ENCODE measurements at places on chromosomes 7 and 10. TPM values are rescaled to one million over a fixed set of nuclear protein-coding genes. Genes with fewer than 3 reads are reported as not detected.

DNA sequence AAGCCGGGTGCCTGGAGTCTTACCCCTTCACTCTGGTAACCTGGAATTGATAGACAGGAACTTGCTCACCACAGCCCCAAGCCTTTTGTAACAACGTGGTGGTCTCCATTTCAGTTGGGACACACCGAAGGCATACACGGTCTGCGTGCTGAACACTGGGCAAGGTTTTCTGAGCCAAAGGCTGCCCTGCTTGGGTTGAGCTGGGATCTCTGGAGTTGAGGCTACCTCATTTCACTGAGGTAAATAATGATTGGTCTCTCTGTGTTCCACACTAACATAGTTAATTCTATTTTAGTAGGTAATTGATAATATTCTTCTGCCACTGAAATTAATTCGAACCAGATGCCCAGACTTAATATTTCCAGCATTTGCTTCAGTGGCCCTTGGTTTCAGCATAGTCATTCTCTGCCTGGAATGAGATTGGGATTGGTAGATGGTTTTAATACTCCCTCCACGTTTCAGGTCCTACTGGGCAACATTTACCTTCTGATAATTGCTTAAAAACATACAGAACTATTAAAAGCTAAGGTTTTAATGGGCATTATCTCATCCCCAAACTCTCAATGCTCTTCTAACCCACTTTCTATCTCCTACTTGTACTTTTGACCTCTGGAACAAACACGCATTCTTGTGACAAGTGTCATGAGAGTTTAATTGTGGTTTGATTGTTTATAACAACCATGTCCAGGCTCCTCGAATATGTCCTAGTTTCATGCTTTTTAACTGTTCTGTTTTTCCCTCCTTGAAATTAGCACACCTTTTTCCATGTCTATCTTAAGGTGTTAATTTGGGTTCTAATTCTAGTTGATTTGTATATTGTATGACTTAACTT, 202.3 kb upstream of the KLF6 start:
- no peak for DNase-seq

GRCh38 chr10:8059191-8059936, 4.9 kb downstream of the GATA3 start:
- no peak for DNase-seq

DNA sequence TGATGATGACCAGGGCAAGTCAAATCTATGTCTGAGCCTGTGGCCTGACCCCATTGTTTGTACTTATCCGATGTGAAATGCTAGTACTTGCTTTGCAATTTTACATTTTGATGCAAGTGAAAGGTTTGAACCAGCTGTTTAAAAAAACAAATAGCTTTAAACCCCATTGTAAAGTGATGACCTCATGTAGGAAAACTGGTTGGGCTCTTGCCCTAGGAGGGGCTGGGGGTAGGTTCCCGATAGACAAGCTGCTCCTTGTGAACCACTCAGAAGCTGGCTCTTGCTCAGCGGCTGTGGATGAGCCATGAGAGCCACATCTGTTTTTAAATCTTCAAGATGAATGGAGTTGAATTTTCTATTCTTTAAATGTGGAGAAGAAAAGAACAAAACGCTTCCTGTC, 185.3 kb downstream of the WDR11 start:
- DNase-seq = no peak

DNA sequence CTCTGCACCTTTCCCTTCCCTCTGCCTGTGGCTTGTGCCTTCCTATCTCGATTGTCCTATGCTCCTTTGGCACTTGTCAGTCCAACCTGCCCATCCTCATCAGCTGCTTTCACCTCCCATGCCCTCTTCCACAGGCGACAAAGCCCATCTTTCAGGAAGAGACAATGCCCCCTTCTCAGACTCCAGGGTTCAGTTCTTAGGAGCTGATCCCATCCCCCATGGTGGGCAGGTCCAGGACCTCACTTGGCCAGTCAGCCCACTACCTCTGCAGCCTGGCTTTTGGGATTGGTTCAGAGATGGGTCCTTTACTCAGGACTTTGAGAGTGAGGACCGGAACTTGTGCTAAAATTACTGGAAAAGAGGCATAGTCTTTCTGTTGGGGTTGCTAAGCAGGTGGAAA, 74.0 kb upstream of the NANOS1 start:
- DNase-seq = no peak

DNA sequence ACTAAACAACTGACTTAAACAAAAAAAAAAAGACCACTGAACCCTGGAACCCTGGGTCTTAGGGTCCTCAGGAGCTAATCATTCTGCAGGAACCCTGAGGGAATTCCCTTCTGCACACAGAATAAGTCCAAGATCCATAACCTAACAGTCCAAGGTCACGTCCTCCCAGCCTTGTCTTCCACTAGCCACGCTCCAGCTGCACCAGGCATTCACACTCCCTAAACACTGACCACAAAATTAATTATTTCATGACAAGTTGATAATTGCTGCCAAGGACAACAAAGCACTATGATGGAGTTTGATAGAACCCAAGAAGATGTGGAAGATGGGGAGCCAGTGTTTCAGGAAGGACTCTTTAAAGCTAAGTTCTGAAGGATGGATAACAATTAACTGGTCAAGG, 130.6 kb downstream of the SH3PXD2A start:
- no peak for DNase-seq

GRCh38 chr10:127944256-127944655, 37.4 kb downstream of the PTPRE start:
- no peak for DNase-seq

- no peak for DNase-seq
These were observed 37.2 kb upstream of the ZNF107 start for GRCh38 chr7:64628721-64629120.

DNA sequence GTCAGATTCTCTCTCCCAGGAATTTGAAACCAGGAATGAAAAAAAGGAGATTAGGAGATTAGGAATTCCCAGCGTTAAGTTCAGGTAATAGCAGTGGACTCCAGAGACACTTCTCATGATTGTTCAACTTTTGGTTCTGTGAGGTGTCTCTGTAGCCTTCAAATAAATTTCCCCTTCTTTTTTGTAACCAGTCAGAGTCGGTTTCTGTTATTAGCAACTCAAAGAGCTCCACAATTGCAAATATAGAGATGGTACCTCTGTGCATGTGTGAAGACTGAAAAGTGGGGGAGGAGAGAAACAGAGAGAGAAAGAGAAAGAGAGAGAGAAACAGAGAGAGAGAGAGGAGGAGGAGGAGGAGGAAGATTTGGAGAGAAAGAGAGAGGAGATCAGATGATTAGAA, 112.8 kb upstream of the STEAP1B start:
- no peak for DNase-seq

DNA sequence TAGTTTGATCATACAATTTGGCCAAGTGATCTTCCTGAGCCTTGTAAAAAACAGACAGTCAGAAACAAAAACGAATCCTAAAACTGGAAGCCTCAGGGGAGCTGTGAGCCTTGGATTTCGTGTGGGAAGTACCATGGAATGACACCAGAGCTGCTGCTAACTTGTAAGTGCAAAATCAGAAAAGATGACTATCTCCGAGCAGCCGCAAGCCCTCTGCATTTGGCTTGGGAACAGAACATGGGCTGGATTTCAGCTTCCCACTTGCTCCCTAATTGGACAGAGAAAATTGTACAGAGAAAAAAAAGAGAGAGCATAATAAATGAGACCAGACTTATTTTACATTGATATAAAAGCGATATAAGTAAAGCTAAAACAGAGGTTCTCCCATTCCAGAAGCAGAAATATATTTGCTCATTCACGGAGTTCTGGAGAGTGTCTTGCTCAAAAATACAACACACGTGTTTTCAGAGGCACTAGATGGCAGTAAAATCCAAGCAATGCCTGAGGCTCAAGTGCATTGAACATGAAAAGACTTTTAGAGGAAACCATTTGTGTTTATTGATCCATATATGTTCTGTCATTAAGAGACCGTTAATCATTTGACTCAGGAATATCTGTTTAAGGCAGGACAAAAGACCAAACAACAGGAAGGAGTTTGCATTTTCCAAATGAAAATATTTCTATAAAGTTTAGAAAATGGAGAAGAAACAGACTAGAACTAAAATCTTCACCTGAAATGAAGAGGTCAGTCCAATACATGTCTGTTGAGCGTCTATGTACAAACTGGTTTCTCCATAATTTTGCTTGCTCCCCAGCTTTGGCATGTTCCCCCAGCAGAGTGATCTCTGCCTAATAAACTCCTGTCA, 78.3 kb upstream of the SLC26A5 start:
- DNase-seq = no peak

- DNase-seq = peak; percentile 71
These were observed 43.0 kb downstream of the ELMO1 start for GRCh38 chr7:37405603-37406122.

GRCh38 chr10:101718690-101719275, 23.8 kb upstream of the FBXW4 start:
- no peak for DNase-seq

- no peak for DNase-seq
These were observed 52.3 kb downstream of the TPST1 start for GRCh38 chr7:66257481-66257880.

DNA sequence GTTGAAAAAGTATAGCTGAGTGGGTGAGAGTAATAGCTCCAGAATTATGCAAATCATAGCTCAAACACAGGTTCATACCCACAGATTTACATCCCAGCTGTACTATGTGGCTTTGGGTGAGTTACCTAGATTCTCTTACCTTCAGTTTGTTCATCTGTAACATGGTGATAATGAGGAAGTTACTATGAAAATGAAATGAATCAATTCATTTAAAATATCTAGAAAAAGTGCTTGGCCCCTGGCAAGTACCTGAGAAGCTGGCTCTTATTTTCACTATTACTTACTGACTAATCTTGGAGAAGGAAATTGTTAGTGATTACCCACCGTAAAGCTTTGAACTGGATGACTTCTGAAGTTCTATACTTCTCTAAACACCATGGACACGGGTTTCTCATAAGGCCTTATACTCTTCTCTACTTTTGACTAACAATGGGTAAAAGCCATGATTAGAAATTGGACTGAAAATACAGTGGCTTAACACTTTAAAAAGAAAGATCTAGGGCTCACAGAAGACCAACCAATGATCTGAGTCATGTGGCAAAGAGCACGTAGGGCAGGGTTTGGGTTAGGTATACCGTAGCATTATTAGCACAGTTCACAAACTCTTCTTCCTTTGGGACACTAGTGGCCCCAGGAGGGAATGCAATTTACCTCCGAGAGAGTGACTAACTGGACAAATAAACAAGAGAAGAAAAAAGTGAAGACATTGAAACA, 149.2 kb downstream of the PLPP4 start:
- no peak for DNase-seq

- no peak for DNase-seq
These were observed 14.2 kb downstream of the CCSER2 start for GRCh38 chr10:84342584-84342983.

- no peak for DNase-seq
These were observed 33.6 kb downstream of the GSAP start for GRCh38 chr7:77382532-77382931.

DNA sequence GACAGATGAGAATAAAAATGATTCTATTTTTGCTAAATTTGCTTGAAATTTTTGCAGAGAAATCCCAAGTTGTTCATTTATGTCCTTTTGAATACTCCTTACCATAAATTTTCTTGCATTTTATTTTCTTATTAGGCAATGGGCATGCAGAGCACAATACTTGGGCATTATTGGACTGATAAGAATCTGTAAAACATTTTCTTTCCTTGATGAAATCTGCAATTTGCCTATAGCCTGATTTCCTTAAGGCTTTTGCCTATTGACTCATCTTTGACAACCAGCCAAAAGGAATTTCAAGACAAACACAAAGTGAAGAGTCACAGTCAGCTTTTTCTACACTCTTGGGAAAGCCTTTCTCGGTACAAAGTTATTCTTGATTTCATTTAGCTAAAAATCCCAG, 30.5 kb upstream of the GNAT3 start:
- DNase-seq = no peak

- DNase-seq = no peak
These were observed 23.3 kb downstream of the TMEM106B start for GRCh38 chr7:12234334-12234865.

DNA sequence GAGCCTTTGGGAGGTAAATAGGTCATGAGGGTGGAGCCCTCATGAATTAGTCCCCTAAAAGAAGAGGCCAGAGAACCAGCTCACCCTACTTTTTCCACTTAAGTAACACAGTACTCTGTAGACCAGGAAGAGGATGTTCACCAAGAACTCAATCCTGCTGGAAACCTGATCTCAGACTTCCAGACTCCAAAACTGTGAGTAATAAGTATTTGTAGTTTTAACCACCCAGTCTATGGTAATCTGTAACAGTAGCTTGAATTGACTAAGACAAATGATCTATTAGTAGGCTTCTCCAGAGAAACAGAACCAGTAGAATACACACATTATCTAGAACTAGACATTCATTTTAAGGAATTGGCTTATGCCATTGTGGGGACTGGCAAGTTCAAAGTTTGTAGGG, 51.5 kb downstream of the ANKMY2 start:
- no peak for DNase-seq

- DNase-seq = no peak
These were observed 88.0 kb upstream of the TNS3 start for GRCh38 chr7:47669901-47670384.

DNA sequence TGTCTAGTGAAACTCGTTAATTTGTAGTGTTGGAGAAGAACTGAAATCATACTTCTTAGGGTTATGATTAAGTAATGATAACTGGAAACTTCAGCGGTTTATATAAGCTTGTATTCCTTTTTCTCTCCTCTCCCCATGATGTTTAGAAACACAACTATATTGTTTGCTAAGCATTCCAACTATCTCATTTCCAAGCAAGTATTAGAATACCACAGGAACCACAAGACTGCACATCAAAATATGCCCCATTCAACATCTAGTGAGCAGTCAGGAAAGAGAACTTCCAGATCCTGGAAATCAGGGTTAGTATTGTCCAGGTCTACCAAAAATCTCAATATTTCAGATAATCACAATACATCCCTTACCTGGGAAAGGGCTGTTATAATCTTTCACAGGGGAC, 187.6 kb downstream of the CFTR start:
- DNase-seq = no peak

The DDC gene
- not detected for total RNA-seq

The NUTM2D gene
- total RNA-seq = 3.5 TPM

The SAMD8 gene
- total RNA-seq = 21.9 TPM

The KRIT1 gene
- total RNA-seq = 22.1 TPM

The RADIL gene
- 7.8 TPM for total RNA-seq

The TUBB8 gene
- not detected for total RNA-seq

The OR2A12 gene
- not detected for total RNA-seq

The ZNF425 gene
- total RNA-seq = 1.0 TPM

The TMEM273 gene
- total RNA-seq = 14.6 TPM

The PDE1C gene
- 44.2 TPM for total RNA-seq

The C10orf62 gene
- total RNA-seq = not detected

The OPN1SW gene
- total RNA-seq = not detected

The SPAM1 gene
- not detected for total RNA-seq

The PAX4 gene
- not detected for total RNA-seq

The RAPGEF5 gene
- total RNA-seq = 29.8 TPM

The TDRD1 gene
- 1.0 TPM for total RNA-seq

The ENO4 gene
- 0.34 TPM for total RNA-seq

The ARPC1A gene
- total RNA-seq = 112 TPM

The PSTK gene
- total RNA-seq = 3.6 TPM

The ZNF33A gene
- 22.7 TPM for total RNA-seq

Measured in left cardiac atrium (tissue), 4 donors.